ENCODE measurements at places on chromosomes 5 and 9. TPM values are rescaled to one million over a fixed set of nuclear protein-coding genes. Genes with fewer than 3 reads are reported as not detected.

CDX1 gene
- not detected for total RNA-seq

DNA sequence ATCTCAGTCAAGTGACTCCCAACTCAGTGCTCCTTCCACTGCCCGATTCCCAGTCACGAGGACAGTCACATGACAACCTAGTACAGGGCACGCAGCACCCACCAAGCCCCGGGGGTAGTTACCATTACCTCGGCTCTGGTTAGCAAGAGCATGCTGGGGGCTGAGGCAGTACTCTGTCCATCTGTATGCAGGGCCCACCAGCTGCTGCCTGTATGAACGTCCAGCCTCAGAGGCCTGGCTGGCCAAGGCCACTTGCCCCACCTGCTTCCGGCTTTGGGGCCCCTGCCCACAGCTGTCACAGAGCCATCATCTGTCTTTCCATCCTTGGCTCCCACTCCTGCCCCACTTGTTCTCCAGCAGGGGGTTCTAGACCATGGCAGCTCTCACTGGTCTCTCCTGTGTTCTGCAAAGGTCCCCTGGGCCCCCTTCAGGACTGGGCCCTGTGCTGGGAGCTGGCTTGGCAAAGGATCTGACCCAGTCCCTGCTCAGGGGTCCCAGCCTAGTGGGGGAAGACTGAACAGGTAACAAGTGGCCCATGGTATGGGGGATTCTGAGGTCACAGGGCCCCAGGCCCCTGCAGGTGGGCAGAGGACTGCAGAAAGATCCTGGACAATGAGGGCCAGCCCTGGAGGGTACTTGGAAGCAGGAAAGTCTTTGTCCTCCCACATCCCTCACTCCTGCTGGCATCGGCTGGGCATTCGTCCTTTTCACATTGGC is 3.3 kb downstream of the RPL35 start:
- peaks cover 25% of the 10 kb centered on the region for H3K4me1 ChIP-seq
- no peak overlapping the region for H3K4me3 ChIP-seq
- H3K27me3 ChIP-seq, result peaks cover 3% of the 10 kb centered on the region
- DNase-seq, result no peak

CDKN2A gene
- 57.9 TPM for total RNA-seq

DNA sequence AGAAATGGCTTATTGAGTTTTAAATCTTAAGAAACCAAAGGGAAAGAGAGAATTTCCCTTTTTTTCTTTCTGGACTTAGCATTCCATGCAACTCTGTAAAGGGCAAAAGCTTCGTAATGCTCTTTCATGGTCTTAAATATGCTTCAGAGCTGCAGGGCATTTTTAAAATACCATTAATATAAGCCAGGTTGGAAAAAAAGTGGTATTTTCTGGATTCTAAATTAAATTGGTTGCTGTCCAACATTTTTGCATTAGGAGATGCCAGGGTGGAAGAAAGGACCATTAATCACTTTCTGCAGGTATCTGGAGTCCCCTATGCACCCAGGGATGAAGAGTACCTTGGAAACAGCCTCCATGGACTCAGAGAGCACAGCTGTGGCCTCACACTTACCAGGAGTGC is 215.1 kb upstream of the DAPK1 start:
- H3K4me1 ChIP-seq, result peaks cover 80% of the 10 kb centered on the region
- H3K4me3 ChIP-seq, result no peak overlapping the region
- DNase-seq, result peak; percentile 30
- H3K36me3 ChIP-seq, result peaks cover 26% of the 10 kb centered on the region
- no peak overlapping the region for H3K27ac ChIP-seq
